ENCODE measurements at places on chromosomes 13 and 19.

- no peak overlapping the region for H3K4me3 ChIP-seq
- H3K4me1 ChIP-seq: peaks cover 11% of the 10 kb centered on the region
- no peaks in the 10 kb centered on the region for H3K36me3 ChIP-seq
- H3K27ac ChIP-seq: no peak overlapping the region
Observed at GRCh38 chr13:77335543-77335942, 8.6 kb upstream of the MYCBP2 start.

GRCh38 chr13:35471706-35472322, 4.7 kb downstream of the MAB21L1 start:
- H3K27ac ChIP-seq: no peak overlapping the region
- H3K4me1 ChIP-seq: peaks cover 14% of the 10 kb centered on the region
- peaks cover 55% of the 10 kb centered on the region for H3K27me3 ChIP-seq

- no peaks in the 10 kb centered on the region for H3K27me3 ChIP-seq
- no peaks in the 10 kb centered on the region for H3K36me3 ChIP-seq
- DNase-seq: no peak
- H3K4me1 ChIP-seq: no peaks in the 10 kb centered on the region
- H3K4me3 ChIP-seq: no peak overlapping the region
- no peak overlapping the region for H3K27ac ChIP-seq
Observed at GRCh38 chr13:72072261-72072660, 205.3 kb upstream of the DACH1 start.

DNA sequence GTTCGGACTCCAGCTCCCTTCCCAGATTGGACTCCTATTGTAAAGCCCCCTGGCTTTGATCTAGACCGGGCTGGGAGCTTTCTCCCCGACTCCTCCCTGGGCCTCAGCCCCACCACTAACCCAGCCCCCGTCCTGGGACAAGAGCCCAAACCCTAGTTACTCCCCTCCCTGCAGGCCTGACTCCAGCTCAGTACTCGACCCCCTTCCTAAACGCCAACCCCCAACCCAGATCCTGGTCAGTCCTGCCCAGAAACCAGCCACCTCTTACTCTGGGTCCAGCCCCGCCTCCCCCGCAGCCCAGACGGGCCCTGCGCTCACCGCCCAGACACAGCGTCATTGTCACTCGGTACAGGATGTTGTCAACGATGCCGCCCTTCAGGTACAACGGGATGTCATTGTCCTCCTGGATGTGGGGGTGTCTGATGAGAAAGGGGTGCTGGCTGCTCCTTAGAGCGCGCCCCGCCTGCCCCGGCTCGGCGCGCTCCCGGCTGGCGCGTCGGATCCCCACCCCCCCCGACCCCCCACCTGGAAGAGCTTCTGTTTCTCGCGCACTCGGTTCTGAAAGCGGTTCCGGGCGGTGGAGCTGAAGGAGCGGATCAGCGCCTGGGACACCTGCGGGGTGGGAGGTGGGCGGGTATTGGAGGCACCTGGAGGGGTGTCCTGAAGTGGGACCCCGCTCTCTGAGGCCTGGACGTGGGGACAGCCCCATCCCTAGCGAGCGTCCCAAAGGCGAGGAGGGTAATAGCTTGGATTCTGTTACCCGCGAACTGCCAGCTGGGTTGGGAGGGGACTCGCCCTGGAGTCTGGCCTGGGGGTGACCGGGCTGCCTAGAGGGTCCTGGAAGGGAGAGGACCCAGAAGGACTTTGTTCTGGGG, 866 bp downstream of the COX7A1 start:
- no peak for DNase-seq
- H3K36me3 ChIP-seq: peaks cover 12% of the 10 kb centered on the region
- no peaks in the 10 kb centered on the region for H3K27me3 ChIP-seq
- peaks cover 14% of the 10 kb centered on the region for H3K4me1 ChIP-seq
- no peak overlapping the region for H3K4me3 ChIP-seq
- H3K27ac ChIP-seq: no peak overlapping the region

GRCh38 chr13:28316836-28317235, 178.1 kb downstream of the FLT1 start:
- H3K4me3 ChIP-seq: no peak overlapping the region
- H3K27ac ChIP-seq: no peak overlapping the region
- DNase-seq: no peak
- H3K4me1 ChIP-seq: peaks cover 4% of the 10 kb centered on the region
- peaks cover 8% of the 10 kb centered on the region for H3K27me3 ChIP-seq
- no peaks in the 10 kb centered on the region for H3K36me3 ChIP-seq

- peaks cover 5% of the 10 kb centered on the region for H3K4me1 ChIP-seq
- H3K36me3 ChIP-seq: no peaks in the 10 kb centered on the region
- peaks cover 6% of the 10 kb centered on the region for H3K27me3 ChIP-seq
- no peak overlapping the region for H3K27ac ChIP-seq
Observed at GRCh38 chr19:35088131-35088913, 27.3 kb upstream of the FXYD3 start.

DNA sequence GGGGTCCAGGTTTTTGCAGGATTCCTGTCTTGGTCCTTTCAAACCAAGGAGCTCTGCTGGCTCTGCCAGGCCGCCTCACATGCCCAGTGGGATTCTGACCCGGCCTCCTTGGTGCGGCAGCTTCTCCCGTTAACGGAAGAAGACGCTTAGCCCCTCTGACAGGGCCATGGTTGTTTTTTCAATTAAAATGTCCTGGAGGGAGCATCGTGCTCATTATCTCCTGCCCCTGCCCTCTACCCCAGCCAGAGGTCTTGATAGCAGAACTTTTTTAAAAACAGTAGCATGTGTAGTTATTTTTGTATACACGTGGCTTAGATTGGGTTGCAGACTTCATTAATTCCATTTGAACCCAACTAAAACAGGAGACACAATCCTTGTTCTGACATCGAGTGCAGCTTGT, 11.5 kb upstream of the RPS15 start:
- peaks cover 9% of the 10 kb centered on the region for H3K36me3 ChIP-seq
- no peak overlapping the region for H3K4me3 ChIP-seq
- DNase-seq: no peak
- H3K27me3 ChIP-seq: no peaks in the 10 kb centered on the region

GRCh38 chr13:71312923-71313322, 554.1 kb downstream of the DACH1 start:
- no peak for DNase-seq
- no peak overlapping the region for H3K27ac ChIP-seq
- H3K36me3 ChIP-seq: peaks cover 2% of the 10 kb centered on the region
- H3K4me3 ChIP-seq: no peak overlapping the region

DNA sequence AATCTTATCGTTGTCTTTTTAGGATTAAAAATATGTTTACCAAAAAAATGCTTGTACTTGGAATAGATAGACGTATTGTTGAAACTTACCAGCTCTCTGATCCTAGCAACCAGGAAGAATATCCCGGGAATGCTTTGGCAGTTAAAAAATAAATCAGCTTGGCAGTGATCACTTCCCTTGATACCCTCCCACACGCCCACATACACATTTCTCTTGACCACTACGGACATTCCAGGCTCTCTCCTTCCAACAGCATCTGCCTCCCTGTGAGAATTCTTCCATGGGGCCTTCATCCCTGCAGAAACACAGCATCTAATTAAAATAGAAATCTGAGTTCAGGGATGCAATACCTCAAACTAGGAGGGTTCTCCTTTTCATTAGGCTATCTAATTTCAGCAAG, 57.9 kb downstream of the THSD1 start:
- DNase-seq: no peak
- no peaks in the 10 kb centered on the region for H3K36me3 ChIP-seq

GRCh38 chr19:18423258-18424020, 4.2 kb downstream of the SSBP4 start:
- peak overlapping the region; percentile 97 for H3K4me3 ChIP-seq
- peaks cover 54% of the 10 kb centered on the region for H3K4me1 ChIP-seq
- peak overlapping the region; percentile 94 for H3K27ac ChIP-seq
- no peak for DNase-seq

DNA sequence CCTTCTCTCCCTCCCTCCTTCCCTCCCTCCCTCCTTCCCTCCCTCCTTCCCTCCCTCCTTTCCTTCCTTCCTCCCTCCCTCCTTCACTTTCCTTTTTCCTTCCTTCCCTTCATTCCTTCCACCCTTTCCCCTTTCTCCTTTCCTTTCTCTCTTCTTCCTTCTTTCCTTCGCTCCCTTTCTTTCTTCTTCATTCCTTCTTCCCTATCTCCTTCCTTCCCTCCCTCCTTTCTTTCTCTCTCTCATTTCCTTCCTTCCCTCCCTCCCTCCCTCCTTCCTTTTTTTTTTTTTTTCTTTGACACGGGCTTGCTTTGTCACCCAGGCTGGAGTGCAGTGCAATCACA, 105.5 kb downstream of the IER2 start:
- no peak overlapping the region for H3K4me3 ChIP-seq
- H3K27ac ChIP-seq: no peak overlapping the region
- H3K4me1 ChIP-seq: no peaks in the 10 kb centered on the region

GRCh38 chr19:33302175-33302973, at the start of gene CEBPA:
TSS of gene CEBPA (minus strand) at chr19:33302534. CDS start at chr19:33302414, 120 bp downstream.
- peak within 1 kb of the TSS; percentile 86 for H3K4me3 ChIP-seq
- H3K27ac ChIP-seq: no peak within 1 kb of the TSS
- H3K36me3 ChIP-seq: no peaks in the 10 kb centered on the region
- H3K4me1 ChIP-seq: no peaks in the 10 kb centered on the region
- H3K27me3 ChIP-seq: peaks cover 24% of the 10 kb centered on the region
- peak; percentile 45 for DNase-seq

DNA sequence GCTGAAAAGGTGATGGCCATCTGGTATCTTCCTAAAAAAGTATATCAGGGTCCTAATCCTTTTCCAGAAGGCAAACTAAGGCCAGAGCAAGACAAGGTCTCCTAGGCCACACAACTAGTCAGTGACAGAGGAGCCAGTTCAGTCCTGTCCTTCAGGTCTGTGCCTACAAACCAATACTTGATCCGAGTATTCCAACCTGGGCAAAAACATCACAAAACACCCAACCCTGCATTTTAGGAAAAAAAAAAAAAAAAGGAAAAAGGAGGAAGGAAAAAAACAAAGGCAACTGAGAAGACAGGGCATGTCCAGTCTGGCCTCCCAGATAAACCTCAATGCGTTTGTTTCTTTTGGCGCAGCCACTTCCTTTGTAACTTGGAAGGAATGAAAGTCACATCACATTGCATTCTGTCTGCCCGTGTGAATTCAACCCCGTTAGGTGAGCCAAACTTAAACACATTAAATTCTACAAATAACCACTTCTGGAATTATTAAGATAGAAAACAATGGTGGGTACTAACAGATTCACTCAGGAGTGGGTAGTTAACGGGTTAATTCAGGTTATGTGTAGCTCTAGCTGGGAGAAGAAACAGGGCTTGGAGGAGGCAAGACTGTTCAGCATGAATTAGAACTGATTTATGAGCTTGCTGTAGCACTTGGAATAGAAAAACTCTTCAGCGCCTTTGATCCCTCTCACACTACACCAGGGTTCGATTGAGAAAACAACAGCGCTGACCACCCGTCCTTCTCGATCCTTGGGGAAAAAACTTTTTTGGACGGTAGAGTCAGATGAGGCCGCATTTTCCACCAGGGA, 43.0 kb upstream of the HNRNPA1L2 start:
- peaks cover under 1% of the 10 kb centered on the region for H3K36me3 ChIP-seq
- H3K27ac ChIP-seq: no peak overlapping the region
- no peak for DNase-seq

Measured in T-helper 17 cell (primary cell).